Stomach (tissue), 19 donors: ENCODE measurements at places on chromosomes 7 and 10. TPM values are rescaled to one million over a fixed set of nuclear protein-coding genes. Genes with fewer than 3 reads are reported as not detected.

The CNTNAP2 gene
- 7.8 TPM for total RNA-seq

The MMD2 gene
- not detected for total RNA-seq

The GRK5 gene
- 31.9 TPM for total RNA-seq

The TYSND1 gene
- 3.1 TPM for total RNA-seq

The RASSF4 gene
- 15.4 TPM for total RNA-seq

The OR2A7 gene
- 3.6 TPM for total RNA-seq

The ZNF365 gene
- not detected for total RNA-seq

The PAX4 gene
- not detected for total RNA-seq

- H3K27me3 ChIP-seq, result no peaks in the 10 kb centered on the region
- H3K4me1 ChIP-seq, result no peaks in the 10 kb centered on the region
- H3K4me3 ChIP-seq, result no peak overlapping the region
- no peak overlapping the region for H3K27ac ChIP-seq
- DNase-seq, result no peak
Measured at GRCh38 chr10:124007102-124007772, 86.2 kb downstream of the CHST15 start.

GRCh38 chr7:95596198-95597063 is at the start of gene PDK4:
PDK4 (minus strand) TSS chr7:95596516; CDS start chr7:95596293, 223 bp downstream.
- H3K27me3 ChIP-seq, result no peaks in the 10 kb centered on the region
- peak within 1 kb of the TSS; percentile 81 for H3K4me3 ChIP-seq
- H3K27ac ChIP-seq, result peak within 1 kb of the TSS; percentile 97
- peak; percentile 98 for DNase-seq

GRCh38 chr7:6020371-6021286 is 10.5 kb upstream of the ANKRD61 start:
- peaks cover 100% of the 10 kb centered on the region for H3K36me3 ChIP-seq
- no peak overlapping the region for H3K27ac ChIP-seq
- H3K4me1 ChIP-seq, result peaks cover 11% of the 10 kb centered on the region
- no peak for DNase-seq
- H3K27me3 ChIP-seq, result no peaks in the 10 kb centered on the region
- H3K4me3 ChIP-seq, result no peak overlapping the region

- H3K4me1 ChIP-seq, result no peaks in the 10 kb centered on the region
- H3K27me3 ChIP-seq, result no peaks in the 10 kb centered on the region
- no peak overlapping the region for H3K4me3 ChIP-seq
- no peak overlapping the region for H3K27ac ChIP-seq
Measured at GRCh38 chr10:1229116-1229515, 172.9 kb downstream of the WDR37 start.

GRCh38 chr10:130190737-130191115 is 54.5 kb downstream of the GLRX3 start:
- DNase-seq, result no peak
- H3K4me1 ChIP-seq, result peaks cover 14% of the 10 kb centered on the region
- no peaks in the 10 kb centered on the region for H3K27me3 ChIP-seq
- H3K36me3 ChIP-seq, result peaks cover 18% of the 10 kb centered on the region
- H3K4me3 ChIP-seq, result peak overlapping the region; percentile 65
- no peak overlapping the region for H3K27ac ChIP-seq

DNA sequence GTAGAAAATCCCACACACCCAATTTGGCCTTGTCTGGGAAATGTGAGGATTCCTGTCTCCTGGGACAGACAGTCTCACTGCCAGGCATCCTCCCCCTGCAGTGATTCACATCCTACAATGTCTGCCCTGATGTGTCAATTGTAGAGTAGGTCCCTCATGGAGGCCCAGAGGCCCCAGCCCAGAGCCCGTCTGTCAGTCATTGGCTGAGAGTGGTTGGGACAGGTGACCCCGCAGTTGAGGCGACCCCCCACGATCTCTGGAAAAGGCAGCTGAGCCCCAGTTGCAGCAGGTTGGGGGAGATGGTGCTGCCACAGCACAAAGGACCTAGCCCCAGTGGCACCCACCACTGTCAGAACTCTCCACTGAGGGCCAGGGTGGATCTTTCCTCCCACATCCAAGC is 84.3 kb upstream of the INSIG1 start:
- H3K36me3 ChIP-seq, result no peaks in the 10 kb centered on the region
- no peaks in the 10 kb centered on the region for H3K4me1 ChIP-seq
- no peak overlapping the region for H3K4me3 ChIP-seq
- no peak for DNase-seq
- H3K27ac ChIP-seq, result no peak overlapping the region

- H3K27ac ChIP-seq, result no peak overlapping the region
- H3K36me3 ChIP-seq, result no peaks in the 10 kb centered on the region
- H3K4me3 ChIP-seq, result no peak overlapping the region
- no peak for DNase-seq
- H3K27me3 ChIP-seq, result peaks cover 16% of the 10 kb centered on the region
- peaks cover 14% of the 10 kb centered on the region for H3K4me1 ChIP-seq
Measured at GRCh38 chr10:49758249-49758930, 3.7 kb downstream of the OGDHL start.

GRCh38 chr10:97428572-97428981 is 2.6 kb downstream of the PGAM1 start:
- no peak for DNase-seq
- H3K27me3 ChIP-seq, result no peaks in the 10 kb centered on the region
- no peak overlapping the region for H3K4me3 ChIP-seq
- peaks cover 33% of the 10 kb centered on the region for H3K4me1 ChIP-seq

- H3K27me3 ChIP-seq, result no peaks in the 10 kb centered on the region
- no peak overlapping the region for H3K27ac ChIP-seq
- no peak overlapping the region for H3K4me3 ChIP-seq
- H3K36me3 ChIP-seq, result no peaks in the 10 kb centered on the region
- no peaks in the 10 kb centered on the region for H3K4me1 ChIP-seq
Measured at GRCh38 chr10:62380016-62380415, 5.8 kb downstream of the ZNF365 start.

GRCh38 chr7:155412416-155413253 is 45.3 kb upstream of the EN2 start:
- no peaks in the 10 kb centered on the region for H3K4me1 ChIP-seq
- peak; percentile 68 for DNase-seq
- no peaks in the 10 kb centered on the region for H3K36me3 ChIP-seq
- H3K27me3 ChIP-seq, result peaks cover 58% of the 10 kb centered on the region

DNA sequence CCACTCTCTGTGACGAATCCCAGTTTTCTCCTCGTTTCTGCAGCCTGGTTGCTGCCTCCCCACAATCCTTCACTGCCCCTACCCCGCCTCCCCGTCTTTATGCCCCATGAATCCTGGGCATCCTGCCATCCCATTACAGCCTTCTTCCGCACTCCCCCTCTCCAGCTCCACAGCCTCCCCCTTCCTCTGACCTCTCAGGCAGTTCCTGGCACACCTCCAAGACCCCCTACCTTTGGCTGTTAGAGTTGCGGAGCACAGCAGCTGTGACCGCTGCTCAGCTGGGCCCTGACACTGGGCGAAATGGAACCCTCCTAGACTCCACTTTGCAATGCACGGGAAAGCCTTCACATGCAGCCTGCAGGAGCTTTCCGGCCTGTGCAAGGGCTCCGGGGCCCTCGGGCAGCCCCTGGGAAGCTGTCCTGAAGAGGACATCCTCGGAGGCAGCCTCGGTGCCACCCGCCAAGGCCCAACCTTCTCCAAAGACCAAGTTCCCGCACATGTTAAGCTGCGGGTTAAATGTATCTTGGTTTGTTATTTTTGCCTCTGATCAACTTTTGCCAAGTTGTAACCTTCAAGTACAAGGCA is 400.7 kb upstream of the MKI67 start:
- H3K27me3 ChIP-seq, result no peaks in the 10 kb centered on the region
- no peak for DNase-seq
- no peak overlapping the region for H3K27ac ChIP-seq
- no peaks in the 10 kb centered on the region for H3K36me3 ChIP-seq
- no peaks in the 10 kb centered on the region for H3K4me1 ChIP-seq
- H3K4me3 ChIP-seq, result no peak overlapping the region

DNA sequence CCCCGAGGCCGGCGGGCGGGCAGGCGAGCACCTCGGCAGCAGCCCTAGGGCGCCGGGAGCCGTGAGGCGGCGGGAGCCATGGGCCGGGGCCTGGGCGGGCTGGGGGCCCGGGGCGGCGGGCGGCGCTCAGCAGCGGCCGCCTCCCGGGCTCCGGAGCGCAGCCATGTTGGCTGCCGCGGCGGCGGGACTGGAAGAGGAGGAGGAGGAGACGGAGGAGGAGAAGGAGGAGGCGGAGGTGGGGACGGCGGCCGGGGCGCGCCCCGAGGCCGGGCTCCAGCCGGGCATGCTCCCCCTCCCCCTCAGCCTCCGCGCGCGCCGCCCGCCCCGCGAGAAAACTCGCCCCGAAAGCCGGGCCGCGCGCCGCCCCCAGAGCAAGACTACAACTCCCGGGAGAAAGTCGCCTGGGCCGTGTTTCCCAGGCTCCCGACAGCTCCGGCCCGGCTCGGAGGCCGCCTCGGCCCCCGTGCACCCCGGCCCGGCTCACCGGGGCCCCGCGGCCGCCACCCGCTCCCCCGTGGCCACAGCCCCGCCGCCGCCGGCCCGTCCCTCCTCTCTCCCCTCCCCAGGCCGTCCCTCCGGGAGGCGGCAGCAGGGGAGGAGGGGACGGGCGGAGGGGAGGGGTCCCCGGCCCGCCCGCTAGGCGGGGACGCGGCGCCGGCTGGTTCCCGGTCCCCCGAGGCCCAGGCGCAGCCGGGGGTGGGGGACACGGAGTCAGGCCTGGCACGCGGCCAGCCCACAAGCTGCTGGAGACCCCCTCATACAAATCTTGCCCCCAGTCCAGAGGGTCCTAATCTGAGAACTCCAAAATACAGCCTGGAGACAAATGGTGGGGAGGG is at the start of gene DLG5:
Gene DLG5 (minus strand): TSS at position 190 of the 836 bp plus-strand sequence. CDS start 235 bp downstream, outside the sequence.
- peak; percentile 88 for DNase-seq
- H3K27ac ChIP-seq, result peak within 1 kb of the TSS; percentile 86
- H3K4me1 ChIP-seq, result peaks cover 40% of the 10 kb centered on the region
- no peaks in the 10 kb centered on the region for H3K27me3 ChIP-seq
- H3K36me3 ChIP-seq, result no peaks in the 10 kb centered on the region

DNA sequence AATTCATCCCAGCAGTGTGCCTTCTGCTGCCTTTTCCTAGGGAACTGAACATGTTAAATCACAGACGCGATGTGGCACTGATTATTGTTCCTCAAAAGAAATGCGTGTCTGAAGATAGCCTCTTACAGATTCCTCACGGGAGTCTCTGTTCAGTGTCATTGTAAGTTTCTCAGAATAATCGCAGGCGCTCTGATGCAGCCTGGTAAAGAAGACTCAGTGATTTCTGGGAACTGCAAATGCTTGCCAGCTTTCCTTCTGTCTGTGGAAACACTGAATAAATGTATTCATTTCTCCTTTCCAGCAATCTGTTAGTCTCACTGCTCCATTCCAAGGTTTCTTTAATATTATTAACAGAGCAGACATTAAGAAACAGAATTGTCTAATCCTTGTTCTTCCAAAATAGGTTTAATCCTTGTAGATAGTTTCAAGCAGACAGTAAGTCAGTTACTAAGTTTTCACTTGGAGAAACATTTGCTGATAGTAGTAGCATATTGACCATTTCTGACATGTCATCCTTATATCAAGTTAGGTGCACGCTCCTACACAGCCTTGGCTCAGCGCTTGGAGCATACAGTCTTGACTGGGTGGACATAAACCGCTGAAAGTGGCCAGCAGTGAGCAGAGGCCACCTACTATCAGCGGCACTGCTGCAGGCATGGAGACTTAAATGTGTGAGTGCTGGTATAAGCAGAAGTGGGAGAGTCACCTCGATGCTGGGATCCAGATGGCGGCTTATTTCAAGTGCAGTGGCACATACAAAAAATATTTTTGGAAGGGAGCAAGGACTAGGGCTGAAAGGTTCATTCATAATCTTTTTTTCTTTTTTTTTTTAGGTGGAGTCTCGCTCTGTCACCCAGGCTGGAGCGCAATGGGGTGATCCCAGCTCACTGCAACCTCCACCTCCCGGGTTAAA is 27.7 kb downstream of the MMRN2 start:
- no peak overlapping the region for H3K4me3 ChIP-seq
- no peak overlapping the region for H3K27ac ChIP-seq
- peaks cover 29% of the 10 kb centered on the region for H3K36me3 ChIP-seq
- no peaks in the 10 kb centered on the region for H3K4me1 ChIP-seq
- no peaks in the 10 kb centered on the region for H3K27me3 ChIP-seq

GRCh38 chr7:95772771-95773581 is 622 bp downstream of the DYNC1I1 start:
- H3K36me3 ChIP-seq, result no peaks in the 10 kb centered on the region
- H3K4me3 ChIP-seq, result peak overlapping the region; percentile 74
- H3K27me3 ChIP-seq, result peaks cover 11% of the 10 kb centered on the region

DNA sequence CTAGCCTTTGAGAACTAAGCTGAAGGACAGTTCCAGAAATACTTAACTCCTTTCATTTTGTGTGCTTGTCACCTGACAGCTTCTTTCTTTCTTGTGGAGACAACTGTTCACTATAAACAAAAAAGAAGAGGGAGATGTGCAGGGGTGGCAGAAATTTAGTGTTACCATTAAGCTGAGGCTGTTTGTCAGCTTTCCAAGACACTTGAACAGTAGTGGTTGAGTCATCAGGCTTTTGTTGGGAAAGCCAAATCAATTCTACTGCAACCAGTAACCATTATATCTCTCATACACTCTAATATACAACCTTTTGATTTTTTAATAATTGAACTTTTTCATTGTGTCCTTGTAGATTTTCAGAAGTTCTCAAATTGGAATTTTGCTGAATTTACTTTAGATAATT is 75.3 kb downstream of the POLL start:
- no peak overlapping the region for H3K27ac ChIP-seq
- no peaks in the 10 kb centered on the region for H3K36me3 ChIP-seq
- no peak for DNase-seq
- H3K27me3 ChIP-seq, result no peaks in the 10 kb centered on the region
- no peaks in the 10 kb centered on the region for H3K4me1 ChIP-seq

GRCh38 chr10:125057158-125058001 is 103.0 kb downstream of the CTBP2 start:
- peak overlapping the region; percentile 90 for H3K27ac ChIP-seq
- no peaks in the 10 kb centered on the region for H3K27me3 ChIP-seq
- H3K4me3 ChIP-seq, result no peak overlapping the region

DNA sequence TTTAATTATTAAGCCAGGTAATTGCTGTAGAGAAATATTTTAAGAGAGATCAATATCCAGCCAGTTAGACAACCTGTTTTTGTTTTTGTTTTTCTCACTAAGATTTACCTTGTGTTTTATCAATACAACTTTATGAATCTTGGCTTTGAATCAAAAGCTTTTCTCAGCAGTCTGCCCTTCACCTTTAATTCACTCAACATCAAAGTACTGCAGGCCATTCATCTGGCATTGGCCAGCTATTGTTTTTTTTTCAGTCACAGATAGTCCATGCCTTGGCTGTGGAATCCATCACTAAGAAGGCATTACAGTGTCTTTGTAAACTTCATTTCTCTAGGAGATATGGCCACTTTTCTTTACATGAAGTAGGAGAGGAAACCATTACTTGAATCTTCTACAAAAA is 20.2 kb downstream of the SGCE start:
- no peak overlapping the region for H3K4me3 ChIP-seq
- no peaks in the 10 kb centered on the region for H3K27me3 ChIP-seq
- no peak for DNase-seq

- H3K4me3 ChIP-seq, result no peak overlapping the region
- no peak overlapping the region for H3K27ac ChIP-seq
- no peaks in the 10 kb centered on the region for H3K4me1 ChIP-seq
- DNase-seq, result no peak
Measured at GRCh38 chr10:81108516-81109199, 571.0 kb downstream of the SH2D4B start.

DNA sequence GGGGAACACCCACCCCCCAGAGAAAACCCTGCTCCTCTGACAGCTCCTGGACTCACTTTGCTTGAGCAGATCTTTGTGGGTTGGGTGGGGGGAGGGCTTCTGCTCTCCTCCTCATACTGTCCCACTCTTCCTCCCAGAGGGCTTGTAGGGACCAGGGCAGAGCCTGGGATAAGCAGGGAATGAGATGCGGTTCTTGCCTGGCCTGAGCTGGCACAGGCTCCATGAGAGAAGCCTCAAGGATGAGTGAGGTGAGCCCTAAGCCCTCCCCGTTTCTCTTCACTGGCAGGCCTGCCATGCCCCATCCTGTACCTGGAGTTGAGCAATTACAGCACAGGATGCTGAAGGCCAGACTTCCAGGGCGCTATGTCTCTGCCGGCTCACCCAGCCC is 134.7 kb downstream of the ADAM12 start:
- DNase-seq, result no peak
- peaks cover 6% of the 10 kb centered on the region for H3K4me1 ChIP-seq
- H3K27me3 ChIP-seq, result no peaks in the 10 kb centered on the region
- no peak overlapping the region for H3K27ac ChIP-seq
- H3K4me3 ChIP-seq, result no peak overlapping the region
